ENCODE measurements at places on chromosomes 1 and 21. TPM values are rescaled to one million over a fixed set of nuclear protein-coding genes. Genes with fewer than 3 reads are reported as not detected.

The AZIN2 gene
- 7.8 TPM for total RNA-seq

The DMRTA2 gene
- total RNA-seq = 0.12 TPM

The UCK2 gene
- 70.3 TPM for total RNA-seq

The PLA2G2C gene
- total RNA-seq = not detected

The RGSL1 gene
- not detected for total RNA-seq

DNA sequence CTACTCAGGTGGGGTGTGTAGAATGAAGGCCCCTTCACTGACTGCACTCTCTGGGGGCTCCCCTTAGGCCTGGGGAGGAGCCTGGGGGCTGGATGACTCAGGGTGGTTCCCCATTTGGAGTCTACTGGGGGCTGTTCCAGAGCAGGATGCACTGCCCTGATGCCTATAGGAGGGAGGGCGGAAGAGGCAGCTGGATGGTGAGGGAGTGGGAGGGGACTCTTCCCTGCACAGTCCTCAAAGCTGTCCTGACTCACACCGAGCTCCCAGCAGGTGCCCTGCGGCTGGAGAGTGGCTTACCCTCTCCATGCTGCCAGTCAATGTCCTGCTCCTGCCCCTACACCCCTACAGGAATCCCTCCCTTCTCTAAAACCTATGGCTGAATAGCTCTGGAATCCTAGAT, 204.4 kb downstream of the TRABD2B start:
- DNase-seq = no peak

DNA sequence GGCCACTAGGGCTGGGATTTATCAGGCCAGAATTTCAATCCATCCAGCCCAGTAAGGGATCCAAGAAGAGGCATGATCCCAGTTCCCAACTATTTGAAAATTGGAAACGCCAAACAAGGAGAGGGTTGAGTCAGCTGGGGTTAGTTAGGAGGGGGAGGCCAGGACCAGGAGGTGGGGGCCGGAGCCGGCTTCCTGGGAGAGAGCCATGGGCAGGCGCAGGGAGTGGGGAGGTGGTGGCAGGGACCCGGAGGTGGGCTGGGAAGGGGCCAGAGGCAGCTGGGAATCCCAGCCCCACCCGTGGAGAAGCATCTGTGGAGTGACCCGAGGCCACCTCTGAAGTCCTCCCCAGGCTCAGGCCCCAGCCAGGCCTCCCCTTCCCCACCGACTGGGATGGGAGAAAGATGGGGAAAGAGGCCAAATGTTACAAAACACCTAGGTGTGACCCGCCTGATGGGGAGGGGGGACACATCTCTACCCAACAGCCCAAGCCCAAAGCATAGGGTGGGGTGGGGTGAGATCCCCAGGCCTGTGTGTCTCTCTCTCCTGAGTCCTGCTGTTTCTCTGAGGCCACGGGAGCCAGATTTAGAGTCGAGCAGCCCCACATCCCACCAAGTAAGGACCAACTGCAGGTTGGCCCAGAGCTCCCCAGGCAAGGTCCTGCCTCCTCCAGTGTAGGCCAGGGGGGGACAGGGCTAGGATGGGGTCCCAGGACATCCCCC, 10.1 kb downstream of the HSPG2 start:
- DNase-seq = no peak

GRCh38 chr1:115091572-115091971, 2.3 kb upstream of the TSPAN2 start:
- DNase-seq = no peak

DNA sequence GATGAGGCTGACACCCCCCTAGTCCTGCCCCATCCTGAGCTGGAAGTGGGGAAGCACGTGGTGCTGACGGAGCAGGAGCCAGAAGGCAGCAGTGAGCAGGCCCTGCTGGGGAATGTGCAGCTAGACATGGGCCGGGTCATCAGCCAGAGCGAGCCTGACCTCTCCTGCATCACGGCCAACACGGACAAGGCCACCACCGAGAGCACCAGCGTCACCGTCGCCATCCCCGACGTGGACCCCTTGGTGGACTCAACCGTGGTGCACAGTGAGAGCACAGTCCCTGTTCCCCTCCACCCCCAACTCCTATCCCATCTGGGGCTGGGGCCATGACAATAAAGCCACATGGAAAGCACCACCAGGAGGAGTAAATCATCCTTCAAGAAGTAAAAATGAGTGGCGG, 250.2 kb downstream of the CACNA1E start:
- DNase-seq = no peak

GRCh38 chr1:57393058-57393584, 30.7 kb downstream of the DAB1 start:
- no peak for DNase-seq

DNA sequence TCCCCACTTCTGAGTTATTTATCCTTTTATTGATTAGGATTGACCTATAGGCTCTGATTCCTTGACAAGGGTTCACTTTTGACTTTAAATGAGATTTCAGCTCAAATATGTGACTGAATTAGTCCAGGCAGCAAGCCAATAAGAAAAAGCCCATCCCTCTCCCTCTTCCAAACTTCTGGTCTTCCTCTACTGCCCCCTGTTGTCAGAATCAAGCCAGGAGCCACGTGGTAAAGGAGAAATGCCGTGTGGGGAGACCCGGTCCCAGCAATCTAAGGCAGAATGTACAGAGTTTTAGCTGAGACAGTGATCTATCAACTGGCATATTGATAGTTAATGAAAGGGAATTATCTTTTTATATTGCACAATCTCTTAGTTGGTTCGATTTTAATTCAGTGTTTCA, 5.2 kb downstream of the ADAMTS5 start:
- DNase-seq = no peak

DNA sequence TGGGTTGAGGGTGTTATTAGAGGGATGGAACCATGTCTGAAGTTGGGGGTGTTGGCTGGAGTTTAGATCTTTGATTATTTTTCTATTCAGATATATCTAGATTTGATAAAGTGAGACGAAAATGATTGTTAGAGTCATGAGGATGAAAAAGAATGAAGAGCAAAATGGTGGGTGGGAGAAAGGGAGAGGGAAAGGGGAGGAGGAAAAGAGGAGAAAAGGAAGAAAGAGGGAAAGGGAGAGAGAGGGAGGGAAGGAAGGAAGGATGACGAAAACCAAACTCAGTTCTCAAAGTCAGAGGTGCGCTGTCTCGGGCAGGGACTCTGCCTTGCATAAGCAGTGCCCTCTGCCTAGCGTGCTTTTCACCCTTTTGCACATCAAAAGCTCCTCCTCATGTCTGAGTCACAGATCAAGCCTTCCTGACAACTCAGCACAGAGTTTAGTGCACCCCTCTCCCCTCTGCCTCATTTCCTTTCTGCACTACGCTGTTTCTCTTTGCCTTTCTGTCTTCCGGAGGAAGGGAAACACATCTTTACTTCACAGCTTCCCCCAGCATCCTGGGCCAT, 225.8 kb upstream of the PROX1 start:
- no peak for DNase-seq

DNA sequence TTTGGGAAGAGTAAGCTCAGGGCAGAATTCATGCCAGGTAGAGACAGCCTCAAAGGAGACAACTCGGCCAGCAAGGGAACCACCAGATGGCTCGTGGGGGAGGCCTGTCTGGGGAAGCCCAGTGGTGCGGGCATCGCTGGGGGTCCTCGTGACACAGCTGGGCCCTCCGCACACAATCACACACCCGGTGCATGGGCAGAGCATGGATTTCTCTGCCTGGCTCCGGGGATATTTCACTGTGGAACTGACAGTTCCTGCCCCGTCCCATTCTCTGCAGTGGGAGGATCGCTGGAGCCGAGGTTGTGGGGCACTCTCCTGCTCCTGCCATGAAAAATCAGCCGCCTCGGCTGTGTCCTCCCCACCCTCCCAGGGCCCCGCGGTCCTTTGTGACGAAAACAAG, 108.0 kb downstream of the CRYAA start:
- no peak for DNase-seq

GRCh38 chr1:97145321-97145956, 423.9 kb downstream of the PTBP2 start:
- DNase-seq = no peak

DNA sequence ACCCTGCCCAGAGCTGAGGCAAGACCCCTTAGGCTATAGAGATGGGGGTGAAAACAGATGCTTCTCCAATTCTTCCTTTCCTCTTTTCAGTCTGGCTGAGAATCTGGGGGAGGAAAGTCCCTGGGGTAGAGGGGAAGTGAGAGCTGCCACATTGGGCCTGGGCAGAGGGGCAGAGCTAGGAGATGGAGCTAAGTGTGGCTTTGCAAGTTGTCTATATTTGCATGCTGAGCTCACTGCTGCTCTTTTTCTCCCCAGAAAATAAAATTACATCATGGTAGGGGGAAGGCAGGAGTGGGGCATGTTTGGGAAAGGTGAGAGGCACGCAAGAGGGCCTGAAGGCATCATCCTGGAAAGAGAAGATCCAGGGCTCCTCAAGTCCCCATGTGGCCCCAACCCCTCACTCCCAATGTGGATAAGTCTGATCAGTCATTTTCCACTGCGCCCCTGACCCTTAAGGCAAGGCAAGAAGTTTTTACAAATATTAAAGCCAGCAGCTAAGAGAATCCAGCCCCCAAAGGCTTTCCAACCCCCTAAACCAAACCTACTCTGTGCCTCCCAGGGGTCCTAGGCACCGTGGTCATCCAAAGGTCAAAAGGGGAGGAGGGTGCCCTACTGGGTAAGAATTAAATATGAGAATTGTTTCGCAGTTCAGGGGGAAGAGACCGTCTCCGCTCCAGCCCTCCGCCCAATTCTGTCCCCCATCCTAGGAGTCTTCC, 500 bp upstream of the PEA15 start:
- no peak for DNase-seq

All from activated CD8-positive, alpha-beta memory T cell treated with anti-CD3 and anti-CD28 coated beads, Interleukin-2, amount 10 ng/mL, durations not matched to agents 7 days and 5 days (primary cell).